ENCODE measurements at places on chromosomes 4 and X.

DNA sequence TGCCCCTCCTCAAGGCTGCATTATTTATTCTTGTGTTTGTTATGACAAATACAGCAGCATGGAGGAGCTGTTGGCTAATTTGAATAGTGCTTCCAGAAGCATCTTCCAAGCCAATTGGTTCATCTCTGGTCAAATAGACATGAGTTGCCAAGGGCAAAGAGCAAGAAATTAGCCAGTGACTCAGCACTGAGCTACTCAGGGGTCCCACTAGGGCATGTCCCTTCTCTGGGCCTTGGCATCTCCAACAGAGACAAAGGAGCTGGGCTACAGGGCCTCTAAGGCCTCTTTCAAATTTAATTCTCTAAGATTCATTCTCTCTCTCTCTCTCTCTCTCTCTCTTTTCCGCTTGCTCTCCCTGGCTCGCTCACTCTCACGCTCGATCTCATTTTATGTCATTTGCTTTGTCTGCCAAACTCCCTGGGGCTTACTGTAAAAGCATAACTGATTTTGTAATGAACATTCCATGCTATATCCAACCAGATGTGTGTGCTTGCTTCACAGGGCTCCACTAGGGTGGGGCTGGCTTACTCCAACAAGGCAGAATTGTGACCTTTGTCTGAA lies 86.7 kb upstream of the MAGEA4 start:
- DNase-seq: no peak

- no peak for DNase-seq
Measured at GRCh38 chr4:102735582-102735981, 25.2 kb downstream of the MANBA start.

- no peak for DNase-seq
Measured at GRCh38 chr4:168795346-168795745, 214.7 kb downstream of the CBR4 start.

- no peak for DNase-seq
Measured at GRCh38 chr4:83552924-83553323, 17.0 kb downstream of the GPAT3 start.

DNA sequence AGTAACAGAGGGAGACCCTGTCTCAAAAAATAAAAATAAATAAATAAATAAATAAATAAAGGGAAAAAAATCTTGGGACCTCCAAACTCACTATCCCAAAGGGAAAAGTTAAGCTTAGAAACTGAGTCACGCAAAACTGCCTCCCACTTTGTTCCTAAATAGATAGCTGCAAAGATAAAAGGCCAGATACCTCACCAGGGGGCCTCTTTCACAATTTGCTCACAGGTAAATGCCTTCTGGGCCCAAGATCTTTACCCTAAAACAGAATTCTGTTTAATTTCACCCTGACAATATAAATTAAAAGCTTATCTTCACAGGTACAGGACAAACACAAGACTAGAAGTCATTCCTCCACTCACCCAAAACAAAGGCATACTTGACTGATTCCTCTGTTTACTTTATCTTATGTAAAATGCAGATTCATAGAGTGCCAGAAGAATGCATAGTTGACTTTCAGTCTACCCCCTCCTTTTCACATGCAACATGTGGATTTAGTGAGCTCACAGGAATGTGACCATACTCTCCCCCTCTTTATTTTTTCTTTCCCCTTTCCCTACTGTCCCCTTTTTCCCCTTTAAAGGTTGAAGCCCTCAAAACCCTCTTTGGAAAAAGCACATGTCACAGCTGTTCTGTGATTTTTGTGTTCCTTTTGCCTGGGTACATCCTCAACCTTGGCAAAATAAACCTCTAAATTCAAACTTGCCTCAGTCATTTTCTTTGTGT lies 23.4 kb downstream of the ELF2 start:
- DNase-seq: no peak

DNA sequence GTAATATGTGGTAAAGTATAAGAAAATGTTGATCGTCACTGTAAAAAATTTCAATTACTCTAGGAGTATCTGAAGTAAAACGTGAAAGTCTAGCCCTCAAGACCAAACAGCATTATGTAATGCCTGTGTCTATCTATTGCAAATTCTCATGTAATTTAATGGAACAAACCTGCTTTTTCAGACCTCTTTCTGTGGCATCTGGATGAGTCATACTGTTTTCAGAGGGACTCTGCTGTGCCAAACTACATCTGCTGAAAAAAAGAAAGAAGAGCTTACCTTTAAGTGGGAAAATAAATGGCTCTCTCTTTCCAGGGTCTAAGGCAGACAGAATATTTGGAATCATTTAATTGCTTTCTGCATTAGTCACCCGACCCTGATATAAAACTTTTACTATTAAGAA lies 89.8 kb upstream of the ARMCX2 start:
- DNase-seq: no peak

DNA sequence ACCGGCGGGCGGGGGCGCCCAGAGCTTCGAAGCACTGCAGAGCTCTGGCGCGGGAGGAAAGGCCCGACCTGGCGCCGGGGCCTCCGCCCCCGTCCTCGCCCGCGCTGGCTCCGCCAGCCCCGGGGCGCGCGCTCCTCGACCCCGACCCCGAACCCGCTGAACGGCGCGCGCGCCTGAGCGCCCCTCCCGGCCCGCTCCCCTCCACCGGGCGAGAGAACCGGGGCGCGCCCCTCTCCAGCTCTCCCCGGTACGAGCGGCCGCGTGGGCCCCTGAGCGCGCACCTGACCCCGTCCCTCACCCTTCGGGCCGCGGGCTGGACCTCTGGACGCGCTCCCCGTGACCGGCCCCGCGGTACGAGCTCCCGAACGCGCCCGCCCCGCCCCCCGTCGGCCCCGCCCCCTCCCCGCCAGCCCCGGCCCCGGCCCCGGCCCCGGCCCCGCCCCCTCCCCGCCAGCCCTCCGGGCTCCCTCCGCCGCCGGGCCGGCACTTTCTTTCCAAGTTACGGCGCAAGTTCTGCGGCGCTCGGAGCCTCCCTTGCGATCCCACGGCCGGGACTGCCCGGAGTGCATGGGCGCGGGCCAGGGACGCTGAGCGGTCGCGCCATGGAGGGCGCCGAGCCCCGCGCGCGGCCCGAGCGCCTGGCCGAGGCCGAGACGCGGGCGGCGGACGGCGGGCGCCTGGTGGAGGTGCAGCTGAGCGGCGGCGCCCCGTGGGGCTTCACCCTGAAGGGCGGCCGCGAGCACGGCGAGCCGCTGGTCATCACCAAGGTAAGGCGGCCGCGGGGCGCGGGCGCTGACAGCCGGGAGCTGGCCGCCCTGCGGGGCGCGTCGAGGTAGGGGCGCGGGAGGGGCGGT lies at the start of gene SHROOM2:
TSS of gene SHROOM2 (plus strand) at position 486 of the 854 bp plus-strand sequence. CDS start at position 603, 117 bp downstream.
- DNase-seq: no peak

- DNase-seq: peak; percentile 48
Measured at GRCh38 chrX:130079824-130080406, 30.4 kb downstream of the ELF4 start.

GRCh38 chrX:118536687-118537461 lies 41.3 kb downstream of the DOCK11 start:
- no peak for DNase-seq

GRCh38 chrX:46770000-46770816 lies 11.3 kb upstream of the SLC9A7 start:
- DNase-seq: no peak

DNA sequence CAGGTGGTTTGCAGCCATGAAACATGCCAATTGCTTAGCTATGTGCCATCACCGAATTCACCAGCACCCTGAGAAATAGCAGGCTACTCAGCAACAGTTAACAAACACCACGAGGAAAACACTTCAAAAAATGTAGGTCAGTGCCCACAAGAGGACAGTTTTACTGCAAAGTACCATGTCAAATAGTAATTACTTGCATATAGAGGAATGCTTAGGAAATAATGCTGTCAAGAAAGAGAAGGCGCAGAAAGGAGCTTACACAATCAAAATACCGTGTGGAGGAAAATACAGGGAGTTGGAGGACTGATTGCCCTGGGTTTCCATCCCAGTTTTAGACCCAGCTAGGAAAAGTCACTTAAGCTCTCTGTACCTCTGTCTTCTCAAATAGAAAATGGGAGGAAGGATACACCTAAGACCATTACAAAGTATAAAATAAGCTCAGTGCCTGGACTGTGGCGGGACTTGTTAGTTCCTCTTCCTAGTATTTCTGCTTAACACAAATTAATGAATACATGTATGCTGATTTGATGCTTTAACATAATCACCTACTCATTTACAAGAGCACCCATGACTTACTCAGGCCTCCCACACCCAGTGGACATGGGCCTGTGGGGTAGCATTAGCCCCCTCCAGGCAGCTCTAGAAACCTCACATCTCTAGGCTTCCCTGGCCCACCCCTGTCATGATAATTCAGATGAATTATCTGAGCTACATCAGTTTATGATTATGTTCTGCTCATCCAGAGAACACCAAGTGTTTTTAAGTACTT lies 44.5 kb upstream of the IL21 start:
- DNase-seq: no peak

DNA sequence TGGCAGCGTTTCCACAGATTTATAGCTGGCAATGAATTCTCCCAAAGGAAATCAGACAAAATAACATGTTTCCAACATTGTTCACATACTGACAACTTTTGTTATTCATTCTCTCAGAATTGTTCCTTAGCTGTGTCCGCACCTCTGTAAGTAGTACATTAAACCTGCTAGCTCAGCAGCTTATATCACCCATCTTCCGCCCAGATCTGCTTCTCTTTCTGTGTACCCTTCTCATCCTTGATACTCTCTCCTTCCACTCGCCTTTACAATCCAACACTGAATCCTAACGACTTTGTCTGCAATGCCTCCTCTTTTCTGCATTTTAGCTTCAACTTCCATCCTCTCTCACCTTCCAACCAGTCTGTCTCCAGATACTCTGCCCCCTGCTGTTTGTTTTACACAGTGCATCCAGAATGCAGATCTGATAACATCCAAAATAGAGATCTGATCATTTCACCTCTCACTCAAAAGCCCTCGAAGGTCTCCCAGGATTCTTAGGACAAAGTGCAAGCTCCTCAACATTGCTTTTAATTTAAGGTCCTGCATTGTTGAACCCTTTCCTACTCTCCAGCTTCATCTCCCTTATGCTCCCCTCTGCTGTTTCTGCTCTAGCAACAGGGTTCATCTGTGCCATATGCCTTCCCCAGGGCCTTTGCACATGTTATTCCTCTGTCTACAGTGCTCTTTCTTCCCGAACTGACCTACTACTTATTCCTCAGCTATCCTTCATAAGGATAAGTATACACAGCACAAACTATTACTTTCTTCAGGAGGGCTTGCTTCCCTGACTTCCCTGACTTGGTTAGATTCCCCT lies 67.3 kb upstream of the VBP1 start:
- no peak for DNase-seq

- no peak for DNase-seq
Measured at GRCh38 chr4:95798003-95798402, 41.9 kb upstream of the PDHA2 start.

DNA sequence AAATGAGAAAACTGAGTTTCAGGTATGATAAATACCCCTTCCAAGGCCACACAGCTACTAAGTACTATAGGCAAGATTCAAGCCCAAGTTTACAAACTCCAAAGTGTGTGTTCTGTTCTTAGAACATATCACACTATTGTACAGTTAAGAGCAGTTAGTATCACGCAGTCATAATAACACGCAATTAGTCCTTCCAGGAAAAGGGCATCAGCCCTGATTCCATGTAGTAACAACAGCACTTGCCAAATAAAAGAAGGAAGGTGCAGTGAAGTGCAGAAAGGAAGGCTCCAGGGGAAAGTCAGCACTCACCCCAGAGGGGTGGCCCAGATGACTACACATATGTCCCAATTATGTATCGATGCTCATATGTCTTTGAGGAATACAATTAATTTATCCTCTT lies 4.4 kb downstream of the TASL start:
- DNase-seq: no peak

- no peak for DNase-seq
Measured at GRCh38 chrX:153342762-153343558, 9.0 kb downstream of the ZNF275 start.

- no peak for DNase-seq
Measured at GRCh38 chrX:87626996-87627395, 109.4 kb downstream of the KLHL4 start.

DNA sequence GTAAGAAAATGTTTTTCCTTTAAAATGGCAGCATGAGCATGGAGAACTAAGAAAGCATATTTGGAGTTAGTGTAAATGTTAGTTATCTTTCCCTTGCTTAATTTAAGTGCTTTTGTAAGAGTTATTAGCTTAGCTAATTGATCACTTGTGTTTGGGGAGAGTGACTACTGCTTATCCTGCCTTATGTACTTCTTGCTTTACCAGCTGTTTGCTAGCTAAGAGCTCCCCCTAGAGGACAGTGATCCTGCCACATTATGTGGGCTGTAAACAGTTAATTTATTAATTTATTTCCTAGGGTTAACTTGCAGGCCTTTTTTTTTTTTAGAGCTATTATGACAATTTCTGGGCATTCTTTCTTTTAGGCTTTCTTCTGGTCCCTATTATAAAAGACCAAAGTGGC lies 435.8 kb downstream of the MAGEB5 start:
- DNase-seq: no peak

DNA sequence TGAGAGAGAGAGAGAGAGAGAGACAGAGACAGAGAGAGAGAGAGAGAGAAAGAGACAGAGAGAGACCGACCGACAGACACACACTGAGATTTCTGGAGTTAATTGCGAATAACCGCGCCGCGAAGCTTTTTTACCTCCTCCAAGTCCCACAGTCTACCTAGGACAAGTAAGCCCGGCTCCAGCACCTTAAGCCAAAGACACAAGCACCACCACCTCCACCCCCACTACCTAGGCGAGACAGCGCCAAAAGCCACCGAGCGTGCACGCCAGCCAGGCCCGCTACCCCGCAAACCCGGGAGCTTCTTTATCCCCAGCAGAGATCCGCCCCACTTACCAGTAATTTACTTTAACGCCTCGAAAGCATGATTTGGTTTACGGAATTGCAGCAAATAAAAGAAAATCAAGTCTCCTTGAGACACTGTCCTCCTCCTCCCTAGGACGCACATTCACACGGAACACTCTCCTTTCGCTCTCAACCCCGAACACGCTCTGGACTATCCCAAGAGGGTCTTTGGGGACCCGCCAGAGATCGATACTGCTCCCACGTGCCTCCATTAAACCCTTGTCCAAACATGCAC lies 649.6 kb upstream of the DIPK2B start:
- DNase-seq: no peak

DNA sequence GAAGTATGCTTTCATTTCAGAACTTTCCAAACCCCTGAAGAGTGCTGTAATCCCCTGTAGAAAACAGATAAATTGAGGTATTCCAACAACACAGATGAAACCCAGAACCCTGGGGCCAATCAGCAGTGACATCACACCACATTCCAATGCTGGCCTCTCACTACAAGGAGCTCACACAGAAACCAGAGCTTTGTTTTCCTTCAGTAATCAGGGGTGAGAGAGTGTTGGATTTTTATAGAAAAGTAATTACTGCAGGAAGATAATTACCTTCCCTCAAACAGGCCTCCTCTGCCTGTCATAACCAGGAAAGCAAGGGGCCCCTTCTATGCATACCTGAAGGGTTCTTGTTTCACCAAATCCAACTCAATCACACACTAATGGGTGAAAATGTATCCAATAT lies 246.2 kb downstream of the SCFD2 start:
- no peak for DNase-seq

Measured in NCI-H524 treated with DMSO at 0.1 percent for 48 hours (cell line).